ENCODE measurements at places on chromosomes 4 and X.
A peak's percentile ranks its signal among the peaks of the same experiment; 100 is the strongest.

DNA sequence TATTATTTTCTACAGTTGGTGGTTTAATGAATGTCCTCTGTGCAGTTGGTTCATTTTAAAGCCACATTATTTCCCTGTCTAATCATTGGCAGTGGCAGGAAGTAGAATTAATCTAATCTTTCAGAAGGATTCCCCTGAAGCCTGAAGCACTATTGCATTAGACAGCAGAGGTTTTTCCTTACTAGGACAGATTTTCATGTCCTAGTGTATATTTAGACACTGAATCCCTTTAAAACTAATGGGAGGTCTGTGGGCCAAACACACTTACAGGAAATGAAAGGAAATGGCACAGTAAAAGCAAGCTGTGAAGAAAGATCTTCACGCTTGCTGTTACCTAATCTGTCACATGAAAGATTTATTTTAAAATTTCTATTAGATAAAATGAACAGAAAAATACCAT is 165.2 kb downstream of the SLC39A8 start:
- DNase-seq, result no peak

DNA sequence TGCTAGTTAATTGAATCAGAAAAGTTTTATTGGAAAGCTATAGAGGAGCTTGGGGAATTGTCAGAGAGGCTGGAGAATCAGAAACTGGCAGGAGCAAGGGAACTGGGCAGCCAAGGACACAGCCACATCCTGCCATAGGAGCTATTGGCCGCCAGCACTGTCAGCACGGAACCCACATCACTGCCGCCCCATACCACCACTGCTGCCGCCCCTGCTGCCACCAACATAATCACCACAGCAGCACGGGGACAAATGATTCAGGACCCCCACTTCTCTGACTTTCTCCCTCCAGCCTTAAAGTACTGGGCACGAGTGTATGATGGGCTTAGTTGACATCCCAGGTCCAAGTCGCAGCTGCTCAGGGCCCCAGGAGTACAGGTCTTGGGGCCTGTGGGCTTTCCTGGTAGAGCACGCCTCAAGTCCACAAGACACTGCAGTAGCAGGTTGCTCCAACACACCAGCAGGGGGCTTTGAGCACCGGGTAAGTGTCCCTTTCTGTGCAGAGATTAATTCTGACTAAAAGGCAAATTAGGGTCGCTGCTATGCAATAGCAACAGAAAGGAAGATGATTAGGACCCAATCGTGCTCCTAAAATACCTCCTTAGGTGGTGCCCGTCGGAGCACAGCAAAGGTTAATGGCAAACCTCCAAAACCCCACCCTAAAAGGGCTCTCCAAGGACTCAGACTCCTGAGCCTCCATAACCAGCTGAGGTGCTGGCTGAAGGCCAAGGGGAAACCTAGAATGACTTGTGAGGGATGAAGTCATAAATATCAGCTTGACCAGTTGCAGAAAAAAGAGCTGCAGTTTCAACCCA is 6.9 kb downstream of the PJA1 start:
- DNase-seq, result peak; percentile 13

DNA sequence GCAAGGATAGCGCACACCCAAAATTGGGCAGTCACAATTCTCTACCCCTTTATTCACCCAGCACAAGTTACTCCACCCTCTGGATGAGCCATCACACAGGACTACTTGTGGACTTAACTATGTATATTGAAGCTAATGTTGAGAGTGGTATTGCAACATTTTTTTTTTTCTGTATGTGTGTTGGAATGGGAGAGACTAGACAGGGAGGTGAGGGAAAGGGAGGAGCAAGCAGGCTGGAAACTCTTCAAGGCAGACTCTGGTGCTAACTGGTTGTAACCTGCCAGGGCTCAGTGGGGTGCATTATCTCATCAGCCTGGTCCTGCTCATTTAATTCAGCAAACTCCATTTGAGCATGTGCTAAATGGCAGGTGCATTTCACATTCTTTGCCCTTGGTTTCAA is 18.4 kb upstream of the CWH43 start:
- no peak for DNase-seq

DNA sequence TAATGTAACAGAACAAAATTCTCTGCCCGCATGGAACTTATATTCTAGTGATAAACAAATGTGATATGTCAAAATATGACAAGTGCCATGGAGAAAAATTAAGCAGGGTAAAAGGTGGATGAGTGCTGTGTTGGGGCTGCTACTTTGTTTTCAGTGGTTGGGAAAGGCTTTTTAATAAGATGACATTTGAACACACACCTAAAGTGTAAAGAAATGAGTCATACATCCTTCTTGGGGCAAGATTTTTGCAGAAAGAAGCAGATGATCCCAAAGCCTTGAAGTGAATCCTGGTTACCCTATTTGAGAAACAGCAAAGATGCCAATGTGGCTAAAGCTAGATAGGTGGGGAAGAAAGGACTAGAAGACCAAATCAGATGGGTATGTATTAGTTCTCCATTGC is 564.1 kb downstream of the INPP4B start:
- DNase-seq, result no peak

GRCh38 chr4:39036172-39036571 is 4.0 kb upstream of the TMEM156 start:
- DNase-seq, result no peak

DNA sequence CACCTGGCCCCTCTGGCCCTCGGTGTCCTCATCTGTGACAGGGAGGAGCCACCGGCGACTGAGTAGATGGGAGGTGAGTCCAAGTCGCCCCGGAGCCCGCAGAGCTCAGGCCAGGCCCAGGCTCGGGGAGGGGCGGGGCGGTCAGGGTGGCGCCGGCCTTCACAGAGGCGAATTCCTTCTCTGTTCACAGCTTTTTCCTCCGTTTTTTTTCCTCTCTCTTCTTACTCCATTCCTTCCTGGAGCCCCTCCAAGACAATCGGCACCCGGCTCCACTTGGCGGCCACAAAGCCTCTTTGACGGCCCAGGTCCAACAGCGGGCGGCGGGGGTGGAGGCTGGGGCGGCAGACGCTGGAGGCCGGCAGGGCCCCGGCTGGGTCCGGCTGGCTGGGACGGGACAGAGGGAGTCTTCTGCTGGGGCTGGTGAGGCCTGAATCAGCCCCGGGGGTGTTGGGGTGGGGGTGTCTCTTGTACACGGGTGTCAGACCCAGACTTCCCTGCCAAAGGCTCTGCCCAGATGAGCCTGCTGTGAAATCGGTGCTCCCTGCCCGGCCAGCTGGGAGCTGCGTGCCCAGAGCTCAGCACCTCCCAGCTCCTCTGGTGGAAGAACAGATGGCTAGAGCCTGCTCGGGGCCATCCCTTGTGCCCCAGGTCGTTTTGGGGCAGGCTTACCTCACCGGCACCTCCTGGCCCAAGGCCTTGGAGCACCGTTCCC is 22.6 kb downstream of the FGFRL1 start:
- no peak for DNase-seq

- no peak for DNase-seq
Measured at GRCh38 chrX:9355739-9356138, 109.1 kb upstream of the TBL1X start.

- no peak for DNase-seq
Measured at GRCh38 chrX:43605351-43605750, 50.7 kb upstream of the MAOA start.

DNA sequence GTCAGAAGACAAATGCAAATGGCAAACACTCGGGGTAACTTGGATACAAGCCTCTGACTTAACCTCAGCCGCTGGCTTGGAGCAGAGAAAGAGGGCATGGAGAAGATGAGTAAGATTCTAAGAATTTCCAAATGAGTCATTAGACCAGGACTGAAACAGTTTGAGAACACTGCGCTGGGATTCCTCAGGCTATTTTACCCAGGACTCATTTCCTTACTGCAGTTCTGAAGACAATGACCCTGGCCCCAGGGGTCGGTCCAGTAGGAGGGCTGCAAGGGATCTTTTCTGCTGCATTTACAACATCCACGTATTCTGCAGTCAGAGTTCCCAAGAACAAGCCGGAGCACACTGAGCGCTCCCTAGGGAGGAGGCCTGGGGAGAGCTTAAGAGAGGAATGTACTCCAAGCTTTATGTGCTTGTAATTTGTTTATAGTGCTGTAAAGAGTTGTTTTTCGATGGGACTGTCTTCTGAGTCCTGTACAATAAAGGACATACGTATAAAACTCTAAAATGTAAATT is 27.3 kb upstream of the SORBS2 start:
- DNase-seq, result peak; percentile 48

DNA sequence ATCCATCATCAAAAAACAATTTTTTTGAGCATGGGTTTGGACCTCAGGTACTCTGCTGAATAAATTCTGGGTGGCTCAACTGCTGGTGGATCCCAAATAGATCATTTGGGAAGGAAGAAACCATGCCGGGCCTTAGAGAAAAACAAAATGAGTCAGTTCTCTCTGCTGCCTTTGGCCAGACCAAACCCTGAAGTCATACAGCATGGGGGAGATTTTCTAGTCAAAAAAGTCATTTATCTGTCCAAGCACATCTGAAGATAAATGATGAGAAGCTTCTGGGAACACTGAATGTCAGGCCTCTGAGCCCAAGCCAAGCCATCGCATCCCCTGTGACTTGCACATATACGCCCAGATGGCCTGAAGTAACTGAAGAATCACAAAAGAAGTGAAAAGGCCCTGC is 261.4 kb downstream of the DHX15 start:
- no peak for DNase-seq

DNA sequence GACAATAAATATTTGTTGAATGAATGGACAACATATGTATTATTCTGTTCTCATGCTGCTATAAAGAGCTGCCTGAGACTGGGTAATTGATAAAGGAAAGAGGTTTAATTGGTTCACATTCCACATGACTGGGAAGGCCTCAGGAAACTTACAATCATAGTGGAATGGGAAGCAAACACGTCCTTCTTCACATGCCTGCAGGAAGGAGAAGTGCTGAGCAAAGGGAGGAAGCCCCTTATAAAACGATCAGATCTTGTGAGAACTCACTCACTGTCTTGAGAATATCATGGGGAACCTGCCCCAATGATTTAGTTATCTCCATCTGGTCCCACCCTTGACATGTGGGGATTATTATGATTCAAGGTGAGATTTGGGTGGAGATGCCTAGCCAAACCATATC is 233.9 kb upstream of the AADAT start:
- DNase-seq, result no peak

GRCh38 chr4:33722800-33723516 is 2521.4 kb downstream of the ARAP2 start:
- no peak for DNase-seq

- peak; percentile 51 for DNase-seq
Measured at GRCh38 chrX:109886122-109886761, 116.7 kb upstream of the TMEM164 start.

DNA sequence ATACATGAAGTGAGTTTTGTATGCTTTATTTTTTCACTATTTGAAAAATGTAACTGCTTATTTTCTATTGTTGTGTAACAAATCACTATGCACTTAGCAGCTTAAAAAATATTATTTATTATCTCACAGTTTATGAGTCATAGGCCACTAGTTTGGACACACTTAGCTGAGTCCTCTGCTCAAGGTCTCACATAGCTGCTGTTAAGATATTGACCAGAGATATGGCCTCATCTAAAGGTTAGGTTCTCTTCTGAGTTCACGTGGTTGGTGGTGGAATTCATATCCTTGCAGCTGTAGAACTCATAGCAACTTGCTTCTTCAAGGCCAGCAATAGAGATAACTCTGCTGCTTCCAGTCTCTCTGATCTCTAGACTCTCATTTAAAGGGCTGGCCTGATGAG is 534.4 kb downstream of the SPRY1 start:
- no peak for DNase-seq

- no peak for DNase-seq
Measured at GRCh38 chrX:11210415-11210801, 82.8 kb upstream of the AMELX start.
